ENCODE measurements at places on chromosomes 13 and 19. TPM values are rescaled to one million over a fixed set of nuclear protein-coding genes. Genes with fewer than 3 reads are reported as not detected.

GRCh38 chr13:113187263-113187669, 21.2 kb downstream of the PCID2 start:
- H3K36me3 ChIP-seq, result no peaks in the 10 kb centered on the region
- no peaks in the 10 kb centered on the region for H3K27me3 ChIP-seq
- H3K4me3 ChIP-seq, result no peak overlapping the region
- no peaks in the 10 kb centered on the region for H3K4me1 ChIP-seq
- no peak overlapping the region for H3K27ac ChIP-seq

DNA sequence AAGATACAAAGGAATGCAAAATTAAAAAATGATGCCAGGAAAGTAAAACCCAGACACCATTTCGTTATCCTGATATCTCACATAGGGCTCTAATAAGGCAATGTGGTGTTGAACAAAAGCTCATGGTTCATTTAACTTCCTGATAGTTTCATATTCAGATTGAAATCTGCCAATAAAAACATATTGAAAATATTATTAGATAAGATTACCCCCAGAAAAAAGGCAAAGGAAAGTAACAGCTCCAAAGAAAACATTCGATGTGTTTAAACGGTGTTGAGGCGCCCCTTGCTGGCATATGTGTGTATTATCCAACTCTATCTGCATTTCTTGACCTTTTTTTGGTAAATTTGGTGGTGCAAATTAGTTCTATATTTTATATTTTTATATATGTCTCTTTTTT, 75.9 kb downstream of the ESD start:
- H3K4me3 ChIP-seq, result no peak overlapping the region
- DNase-seq, result peak; percentile 41
- H3K27me3 ChIP-seq, result no peaks in the 10 kb centered on the region
- H3K36me3 ChIP-seq, result peaks cover 10% of the 10 kb centered on the region
- H3K27ac ChIP-seq, result no peak overlapping the region

- no peaks in the 10 kb centered on the region for H3K4me1 ChIP-seq
- H3K27me3 ChIP-seq, result peaks cover 5% of the 10 kb centered on the region
- no peak overlapping the region for H3K27ac ChIP-seq
- H3K36me3 ChIP-seq, result no peaks in the 10 kb centered on the region
Observed at GRCh38 chr19:7000816-7001215, 20.4 kb downstream of the MBD3L2B start.

NMRK2 gene
- 0.33 TPM for polyA plus RNA-seq

TDRD12 gene
- 0.11 TPM for polyA plus RNA-seq

FCHO1 gene
- 1.3 TPM for polyA plus RNA-seq

DNA sequence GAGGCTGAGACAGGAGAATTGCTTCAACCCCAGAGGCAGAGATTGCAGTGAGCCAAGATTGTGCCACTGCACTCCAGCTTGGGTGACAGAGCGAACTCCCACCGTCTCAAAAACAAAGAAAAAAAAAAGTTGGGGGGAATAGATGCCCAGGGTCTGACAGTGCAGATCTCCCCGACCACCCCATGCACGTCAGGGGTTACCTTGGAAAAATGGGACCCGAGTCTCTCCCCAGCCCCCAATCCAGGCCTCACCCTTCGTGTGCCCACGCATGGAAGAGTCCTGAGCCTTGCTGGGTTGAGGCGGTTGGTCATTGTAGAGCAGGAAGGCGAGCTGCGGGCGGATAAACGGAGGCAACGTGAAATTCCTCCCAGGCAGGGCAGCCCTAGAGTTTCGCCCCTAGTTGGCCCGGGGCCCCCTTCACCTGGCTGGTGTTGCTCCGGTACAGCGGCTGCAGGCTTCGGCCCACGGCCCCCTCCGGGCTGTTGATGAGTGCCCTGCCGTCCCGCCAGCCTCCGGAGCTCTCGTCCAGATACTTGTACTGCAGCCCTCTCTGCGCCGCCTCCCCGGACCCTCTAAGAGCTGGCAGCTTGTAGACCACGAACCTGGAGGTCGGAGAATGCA, 588 bp downstream of the DNASE2 start:
- peak overlapping the region; percentile 85 for H3K27ac ChIP-seq
- peak overlapping the region; percentile 74 for H3K4me3 ChIP-seq
- H3K4me1 ChIP-seq, result no peaks in the 10 kb centered on the region
- H3K27me3 ChIP-seq, result no peaks in the 10 kb centered on the region
- H3K36me3 ChIP-seq, result no peaks in the 10 kb centered on the region

All from pancreas (tissue), 10 donors.